Activated CD8-positive, alpha-beta T cell treated with anti-CD3 and anti-CD28 coated beads, Interleukin-2, amount 10 ng/mL, durations not matched to agents 7 days and 5 days (primary cell): ENCODE measurements at places on chromosomes 16 and 17.
A peak's percentile ranks its signal among the peaks of the same experiment; 100 is the strongest.

GRCh38 chr17:42116705-42117396 is 4.3 kb downstream of the KAT2A start:
- DNase-seq, result peak; percentile 92
- H3K4me1 ChIP-seq, result peaks cover 56% of the 10 kb centered on the region
- H3K27ac ChIP-seq, result peak overlapping the region; percentile 24
- no peak overlapping the region for H3K4me3 ChIP-seq

- no peak for DNase-seq
- H3K4me3 ChIP-seq, result no peak overlapping the region
- H3K4me1 ChIP-seq, result peaks cover 23% of the 10 kb centered on the region
- H3K36me3 ChIP-seq, result no peaks in the 10 kb centered on the region
- H3K27me3 ChIP-seq, result peaks cover 50% of the 10 kb centered on the region
Measured at GRCh38 chr16:88938777-88939244, 38.2 kb downstream of the CBFA2T3 start.

DNA sequence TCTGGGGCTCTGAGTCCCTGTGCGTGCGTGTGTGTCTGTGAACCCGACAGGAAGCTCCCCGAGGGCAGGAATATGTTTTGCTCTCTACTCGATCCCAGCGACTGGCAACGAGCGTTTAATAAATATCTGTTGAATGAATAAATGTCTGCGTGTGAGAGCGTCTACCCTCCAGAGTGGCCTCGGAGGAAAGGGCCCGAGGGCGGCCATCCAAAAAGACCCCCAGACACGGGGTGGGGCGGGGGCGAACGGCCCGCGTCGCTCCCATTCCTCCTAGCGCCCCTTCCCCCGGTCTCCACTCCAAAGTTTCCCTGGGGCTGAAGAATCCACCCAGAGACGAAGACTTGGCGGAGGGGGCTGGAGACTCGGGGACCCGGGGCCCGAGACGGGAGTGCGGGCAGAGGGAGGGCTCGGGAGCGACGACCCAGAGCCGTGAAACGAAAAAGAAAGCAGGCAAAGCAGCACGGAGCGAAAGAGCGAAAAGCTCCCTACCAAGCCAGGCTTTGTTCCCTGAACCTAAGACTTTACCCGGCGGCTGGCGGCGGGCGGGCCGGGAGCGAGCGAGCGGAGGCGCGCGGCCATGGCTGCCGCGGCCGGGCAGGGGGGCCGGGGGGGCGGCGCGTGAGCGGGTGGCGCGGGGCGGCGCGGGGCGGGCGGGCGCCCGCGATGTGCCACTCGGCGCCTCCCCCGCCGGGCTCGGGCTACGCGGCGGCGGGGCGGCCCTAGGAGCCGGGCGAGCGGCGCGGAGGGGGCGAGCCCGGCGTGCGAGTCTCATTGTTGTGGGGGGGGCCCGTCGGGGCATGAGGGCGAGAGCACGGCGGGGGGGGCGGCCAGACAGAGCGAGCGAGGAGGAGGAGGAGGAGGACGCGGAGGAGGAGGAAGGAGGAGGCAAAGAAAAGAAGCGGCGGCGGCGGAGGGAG is at the start of gene MLLT6:
TSS of gene MLLT6 (plus strand) at position 668 of the 917 bp plus-strand sequence. CDS start 360 bp downstream, outside the sequence.
- DNase-seq, result peak; percentile 80
- no peaks in the 10 kb centered on the region for H3K27me3 ChIP-seq
- peak within 1 kb of the TSS; percentile 95 for H3K4me3 ChIP-seq
- H3K4me1 ChIP-seq, result peaks cover 59% of the 10 kb centered on the region
- peaks cover 32% of the 10 kb centered on the region for H3K36me3 ChIP-seq
- H3K27ac ChIP-seq, result peak within 1 kb of the TSS; percentile 97

DNA sequence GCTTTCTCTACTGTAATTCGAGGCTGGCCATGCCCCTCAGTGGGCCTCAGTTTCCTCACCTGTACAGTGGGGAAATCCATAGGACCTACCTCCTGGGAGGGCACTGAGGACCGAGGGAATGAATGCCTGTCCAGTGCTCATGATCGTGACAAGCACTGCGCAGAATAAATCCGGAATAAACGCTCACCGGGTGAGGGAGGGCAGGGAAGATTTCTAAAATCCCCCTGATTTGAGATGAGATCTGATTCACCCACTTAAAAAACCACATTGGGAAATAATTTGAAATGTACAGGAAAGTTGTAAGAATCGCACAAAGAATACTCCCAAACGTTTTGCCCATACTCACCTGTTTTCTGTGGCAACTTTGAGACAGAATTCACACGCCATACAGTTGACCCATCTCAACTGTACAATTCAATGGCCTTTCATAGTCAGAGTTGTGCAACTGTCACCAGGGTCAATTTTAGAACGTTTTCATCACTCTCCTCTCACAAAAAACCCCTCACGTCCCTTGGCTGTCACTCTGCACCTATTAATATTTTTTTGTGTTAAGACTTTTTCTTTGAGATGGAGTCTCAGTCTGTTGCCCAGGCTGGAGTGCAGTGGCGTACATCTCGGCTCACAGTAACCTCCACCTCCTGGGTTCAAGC is 49.8 kb downstream of the IRF8 start:
- H3K27me3 ChIP-seq, result peaks cover 7% of the 10 kb centered on the region
- H3K4me3 ChIP-seq, result no peak overlapping the region
- H3K27ac ChIP-seq, result no peak overlapping the region
- no peak for DNase-seq

- no peak for DNase-seq
- H3K27ac ChIP-seq, result no peak within 1 kb of the TSS
- H3K36me3 ChIP-seq, result no peaks in the 10 kb centered on the region
- H3K27me3 ChIP-seq, result peaks cover 21% of the 10 kb centered on the region
Measured at GRCh38 chr17:34319039-34319483, at the start of gene CCL8. CCL8 (plus strand) TSS chr17:34319435; CDS start chr17:34319502, 67 bp downstream.

DNA sequence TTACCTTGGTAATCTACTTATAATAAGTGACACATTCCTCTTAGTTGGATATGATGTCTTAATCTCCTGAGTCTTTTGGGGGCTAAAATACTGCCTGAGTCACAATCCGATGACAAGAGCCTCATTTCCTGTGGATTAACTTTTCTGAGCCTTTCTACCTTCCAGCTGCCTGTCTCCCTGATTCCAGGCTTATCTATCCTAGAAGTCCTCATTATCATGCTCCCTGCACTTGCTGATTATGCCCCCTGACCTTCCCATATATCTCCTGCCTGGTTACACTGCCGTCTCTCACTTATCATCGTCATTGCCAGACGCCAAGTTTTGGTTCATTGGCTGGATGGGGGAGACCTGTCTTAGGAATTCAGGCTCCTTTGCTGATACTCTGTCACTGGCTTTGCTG is 727.4 kb upstream of the CA10 start:
- no peak for DNase-seq
- no peak overlapping the region for H3K4me3 ChIP-seq
- no peak overlapping the region for H3K27ac ChIP-seq
- no peaks in the 10 kb centered on the region for H3K36me3 ChIP-seq

GRCh38 chr16:30953511-30954124 is 3.9 kb upstream of the SETD1A start:
- H3K4me3 ChIP-seq, result no peak overlapping the region
- peaks cover 14% of the 10 kb centered on the region for H3K36me3 ChIP-seq
- H3K27me3 ChIP-seq, result no peaks in the 10 kb centered on the region
- DNase-seq, result peak; percentile 79
- H3K27ac ChIP-seq, result no peak overlapping the region

GRCh38 chr17:2797637-2798036 is 1.4 kb downstream of the RAP1GAP2 start:
- peak overlapping the region; percentile 77 for H3K4me3 ChIP-seq
- no peak for DNase-seq
- H3K36me3 ChIP-seq, result peaks cover 6% of the 10 kb centered on the region
- H3K27ac ChIP-seq, result no peak overlapping the region
- H3K4me1 ChIP-seq, result peaks cover 66% of the 10 kb centered on the region
- H3K27me3 ChIP-seq, result peaks cover 41% of the 10 kb centered on the region

GRCh38 chr16:74999219-74999608 is 390 bp downstream of the ZNRF1 start:
- H3K27me3 ChIP-seq, result peaks cover 22% of the 10 kb centered on the region
- H3K4me1 ChIP-seq, result peaks cover 23% of the 10 kb centered on the region
- peak overlapping the region; percentile 74 for H3K4me3 ChIP-seq
- DNase-seq, result peak; percentile 28
- H3K36me3 ChIP-seq, result peaks cover 6% of the 10 kb centered on the region
- H3K27ac ChIP-seq, result peak overlapping the region; percentile 46

- H3K27ac ChIP-seq, result peak overlapping the region; percentile 82
- no peak overlapping the region for H3K4me3 ChIP-seq
- no peaks in the 10 kb centered on the region for H3K27me3 ChIP-seq
- no peak for DNase-seq
Measured at GRCh38 chr16:57126411-57126810, 34.0 kb downstream of the CPNE2 start.

DNA sequence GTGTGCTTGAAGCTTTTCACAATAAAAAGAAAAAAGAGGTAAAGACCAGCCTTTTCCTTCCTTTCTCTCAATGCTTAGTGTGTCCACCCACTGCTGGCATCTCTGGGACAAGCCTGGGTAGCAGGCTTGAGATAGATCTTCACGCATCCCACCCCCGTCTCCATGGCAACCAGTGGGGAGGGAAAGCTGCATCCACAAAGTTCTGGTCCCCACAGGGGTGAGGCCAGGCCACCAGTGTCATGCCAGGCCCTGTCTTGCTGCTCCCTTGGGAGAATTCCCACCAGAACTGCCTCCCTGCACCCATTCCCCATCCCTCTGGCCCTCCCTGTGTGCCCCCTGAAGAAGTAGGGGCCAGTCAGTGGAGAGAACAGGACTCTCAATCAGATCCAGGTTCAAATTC is 259.9 kb downstream of the MRTFB start:
- no peaks in the 10 kb centered on the region for H3K36me3 ChIP-seq
- DNase-seq, result no peak
- peaks cover 11% of the 10 kb centered on the region for H3K4me1 ChIP-seq
- H3K27me3 ChIP-seq, result no peaks in the 10 kb centered on the region
- H3K4me3 ChIP-seq, result no peak overlapping the region

- peaks cover 32% of the 10 kb centered on the region for H3K36me3 ChIP-seq
- H3K4me1 ChIP-seq, result peaks cover 9% of the 10 kb centered on the region
Measured at GRCh38 chr17:1006054-1006453, 9.1 kb downstream of the TIMM22 start.

GRCh38 chr17:14197586-14197985 is 39.1 kb downstream of the CDRT15 start:
- no peaks in the 10 kb centered on the region for H3K27me3 ChIP-seq
- H3K27ac ChIP-seq, result peak overlapping the region; percentile 92
- peaks cover 42% of the 10 kb centered on the region for H3K36me3 ChIP-seq
- peaks cover 92% of the 10 kb centered on the region for H3K4me1 ChIP-seq

- no peaks in the 10 kb centered on the region for H3K36me3 ChIP-seq
- no peaks in the 10 kb centered on the region for H3K4me1 ChIP-seq
- H3K4me3 ChIP-seq, result no peak overlapping the region
- no peak overlapping the region for H3K27ac ChIP-seq
- H3K27me3 ChIP-seq, result no peaks in the 10 kb centered on the region
Measured at GRCh38 chr17:9843152-9844010, 17.7 kb downstream of the GLP2R start.

DNA sequence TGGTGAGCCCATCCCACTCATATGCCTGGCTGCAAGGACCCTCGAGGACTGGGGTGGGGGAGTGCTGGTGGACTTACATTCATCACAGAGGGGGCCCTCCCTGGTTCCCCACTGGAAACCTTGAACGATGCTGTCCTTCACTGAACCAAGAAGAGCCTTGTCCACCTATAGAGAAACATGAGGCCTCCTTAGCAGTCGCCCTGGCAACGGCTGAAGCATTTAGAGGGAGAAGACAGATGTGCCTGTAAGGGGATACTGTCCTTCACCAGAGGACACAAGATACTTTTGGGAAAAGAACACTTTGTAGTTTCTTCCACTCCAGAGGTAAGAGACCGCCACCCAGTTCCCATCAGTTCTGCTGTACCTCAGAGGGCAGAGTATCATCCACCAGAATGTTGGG is 6.5 kb downstream of the HIGD1B start:
- H3K27ac ChIP-seq, result no peak overlapping the region
- H3K4me3 ChIP-seq, result no peak overlapping the region
- H3K4me1 ChIP-seq, result no peaks in the 10 kb centered on the region
- H3K27me3 ChIP-seq, result no peaks in the 10 kb centered on the region
- peaks cover 54% of the 10 kb centered on the region for H3K36me3 ChIP-seq
- no peak for DNase-seq

GRCh38 chr17:50893183-50893993 is 27.2 kb upstream of the TOB1 start:
- H3K27me3 ChIP-seq, result peaks cover 27% of the 10 kb centered on the region
- no peak overlapping the region for H3K4me3 ChIP-seq
- H3K36me3 ChIP-seq, result no peaks in the 10 kb centered on the region
- no peak overlapping the region for H3K27ac ChIP-seq

GRCh38 chr16:12602811-12603698 is 200.6 kb downstream of the CPPED1 start:
- peaks cover 4% of the 10 kb centered on the region for H3K27me3 ChIP-seq
- no peaks in the 10 kb centered on the region for H3K36me3 ChIP-seq
- H3K4me3 ChIP-seq, result no peak overlapping the region
